ENCODE measurements at places on chromosomes 13 and 19.

- DNase-seq: no peak
Observed at GRCh38 chr13:73129023-73129422, 70.2 kb downstream of the KLF5 start.

DNA sequence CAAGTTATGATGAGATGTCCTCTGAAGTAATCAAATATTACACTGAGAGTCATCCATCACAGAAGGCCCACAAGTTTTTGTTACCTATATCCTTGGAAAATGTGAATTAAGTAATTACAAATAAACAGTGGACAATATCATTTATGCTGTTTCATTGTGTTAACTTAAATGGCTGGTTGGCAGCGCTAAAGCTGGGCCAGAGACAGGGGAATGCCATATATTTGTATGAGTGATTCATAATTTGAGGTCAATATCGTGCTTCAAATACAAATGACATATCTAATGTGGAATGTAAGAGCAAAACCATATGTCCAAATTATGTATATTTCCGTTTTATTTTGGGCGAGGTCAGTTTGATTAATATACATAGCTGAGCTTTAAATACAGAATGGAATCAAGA, 1556.2 kb downstream of the SLITRK5 start:
- no peak for DNase-seq

DNA sequence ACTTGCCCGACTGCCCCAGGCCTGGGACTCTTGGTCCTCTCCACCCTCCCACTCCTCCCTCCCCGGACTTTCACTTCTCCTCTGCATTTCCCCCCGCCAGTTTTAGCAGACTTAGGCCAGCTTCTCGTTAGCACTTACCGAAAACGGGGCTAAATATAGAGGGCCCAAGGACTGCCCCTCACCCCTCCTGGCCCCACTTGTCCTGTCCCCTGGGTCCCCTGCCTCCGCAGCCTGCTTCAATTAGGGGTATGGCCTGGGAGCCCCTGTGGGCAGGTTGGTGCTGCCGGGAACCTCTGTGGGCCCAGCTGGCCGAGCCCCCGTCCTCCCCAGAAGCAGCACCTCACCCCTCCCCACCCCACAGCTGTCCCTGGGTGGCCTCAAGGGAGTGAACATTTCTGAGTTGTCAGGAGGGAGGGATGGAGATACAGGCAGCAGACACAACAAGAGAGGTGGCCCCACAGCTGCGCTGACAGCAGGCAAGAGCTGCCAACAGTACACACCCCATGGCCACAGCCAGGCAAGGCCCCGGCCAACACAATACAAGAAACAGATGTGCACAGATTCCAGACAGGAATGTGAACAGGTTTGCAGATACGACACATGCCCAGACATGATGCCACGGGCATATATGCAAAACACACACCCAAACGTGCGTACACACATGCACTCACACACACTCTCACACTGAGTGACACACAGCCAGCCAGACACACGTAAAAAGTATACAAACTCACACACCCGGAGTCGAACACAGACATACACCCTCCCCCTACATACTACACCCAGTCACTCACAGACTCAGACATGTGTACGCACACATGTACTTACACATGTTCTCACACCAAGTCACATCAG, 2.6 kb downstream of the POU2F2 start:
- peak; percentile 72 for DNase-seq

- DNase-seq: no peak
Observed at GRCh38 chr19:1045247-1045603, 5.3 kb downstream of the ABCA7 start.

- DNase-seq: no peak
Observed at GRCh38 chr19:53812335-53812734, 11.8 kb downstream of the NLRP12 start.

DNA sequence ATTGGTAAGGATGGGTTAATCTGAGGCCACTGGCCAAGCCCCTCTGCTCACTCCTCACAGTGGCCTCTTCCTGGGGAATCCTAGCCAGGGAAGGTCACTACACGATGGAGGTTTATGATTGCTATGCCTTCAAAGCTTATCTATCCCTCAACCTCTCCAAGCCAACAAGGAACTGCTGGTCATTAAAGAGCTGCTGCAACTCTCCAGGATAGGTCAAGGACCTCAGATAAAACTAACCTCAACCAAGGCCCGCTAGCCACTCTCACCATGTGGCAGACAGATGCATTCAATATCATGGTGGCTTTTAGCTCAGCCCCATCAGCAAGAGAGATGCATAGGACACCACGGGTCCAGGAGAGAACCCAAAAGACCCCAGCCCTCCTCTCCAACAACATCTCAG, 71.6 kb downstream of the SERTM1 start:
- DNase-seq: no peak

GRCh38 chr13:22487932-22488331, 692.8 kb upstream of the SGCG start:
- no peak for DNase-seq

GRCh38 chr19:1262623-1263123, 6.5 kb upstream of the CIRBP start:
- peak; percentile 39 for DNase-seq

DNA sequence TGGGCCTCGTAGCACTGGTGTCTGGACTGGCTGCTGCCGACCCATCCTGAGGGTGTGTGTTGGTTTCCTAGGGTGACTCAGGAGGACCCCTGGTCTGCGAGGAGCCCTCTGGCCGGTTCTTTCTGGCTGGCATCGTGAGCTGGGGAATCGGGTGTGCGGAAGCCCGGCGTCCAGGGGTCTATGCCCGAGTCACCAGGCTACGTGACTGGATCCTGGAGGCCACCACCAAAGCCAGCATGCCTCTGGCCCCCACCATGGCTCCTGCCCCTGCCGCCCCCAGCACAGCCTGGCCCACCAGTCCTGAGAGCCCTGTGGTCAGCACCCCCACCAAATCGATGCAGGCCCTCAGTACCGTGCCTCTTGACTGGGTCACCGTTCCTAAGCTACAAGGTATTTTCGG, 13.8 kb downstream of the TIMM13 start:
- DNase-seq: no peak

GRCh38 chr13:82370316-82370715, 1512.0 kb downstream of the SLITRK1 start:
- DNase-seq: no peak

GRCh38 chr19:51135986-51136762, 5.9 kb upstream of the SIGLEC7 start:
- DNase-seq: no peak

GRCh38 chr13:30496147-30496546, 30.4 kb upstream of the HMGB1 start:
- no peak for DNase-seq

DNA sequence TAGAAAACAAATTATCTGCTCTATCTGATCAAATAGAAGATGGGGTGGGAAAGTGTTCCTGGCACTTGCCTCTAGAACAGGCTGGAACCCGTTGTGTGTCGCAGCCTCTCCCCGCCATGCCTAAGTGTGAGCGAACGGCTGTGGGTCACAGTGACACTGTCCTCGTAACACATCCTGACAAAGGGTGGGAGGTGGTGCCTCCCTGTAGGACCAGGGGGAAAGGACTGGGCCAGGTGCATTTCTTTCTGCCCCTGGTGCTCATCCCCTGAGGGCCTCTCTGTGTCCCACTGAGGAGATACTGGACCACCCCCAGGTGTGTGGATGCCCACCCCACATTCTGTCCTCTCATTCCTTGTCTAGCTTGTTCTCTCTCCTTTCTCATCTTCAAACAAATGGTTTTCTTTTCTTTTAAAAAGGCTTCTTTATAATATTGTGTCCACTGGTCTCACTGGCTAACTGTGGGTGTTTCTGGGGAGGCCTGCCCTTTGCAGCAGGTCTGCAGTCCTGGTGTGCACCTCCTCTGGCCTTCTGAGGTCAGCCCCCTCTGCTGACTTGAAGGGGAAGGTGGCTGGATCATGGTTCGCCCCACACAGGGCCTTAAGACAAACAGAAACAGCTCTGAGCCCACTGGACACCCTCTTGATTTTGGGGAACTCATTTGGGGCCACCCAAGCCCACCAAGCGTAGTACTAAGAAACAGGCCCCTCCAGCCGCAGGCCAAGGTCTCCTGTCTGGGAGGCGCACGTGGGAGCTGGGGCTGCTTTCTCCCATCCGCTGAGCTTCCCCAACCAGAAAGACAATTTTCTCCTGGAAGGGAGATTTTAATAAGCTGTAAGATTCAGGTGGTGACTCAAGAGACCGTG, 152.5 kb upstream of the SOX1 start:
- DNase-seq: no peak

Data from Right ventricle myocardium superior (tissue), 1 donor.